CD8-positive, alpha-beta memory T cell (primary cell): ENCODE measurements at places on chromosomes 13 and 19. TPM values are rescaled to one million over a fixed set of nuclear protein-coding genes. Genes with fewer than 3 reads are reported as not detected.

The ACER1 gene
- 2.4 TPM for polyA plus RNA-seq

The PRR36 gene
- polyA plus RNA-seq: not detected

The CLDN10 gene
- not detected for polyA plus RNA-seq

The SPACA4 gene
- polyA plus RNA-seq: not detected

The SYNGR4 gene
- not detected for polyA plus RNA-seq

The DPF1 gene
- polyA plus RNA-seq: not detected

The SULT2A1 gene
- polyA plus RNA-seq: not detected

The DZIP1 gene
- not detected for polyA plus RNA-seq

GRCh38 chr13:94327318-94327717, 152.2 kb downstream of the DCT start:
- DNase-seq: peak; percentile 29
- H3K27ac ChIP-seq: no peak overlapping the region
- no peaks in the 10 kb centered on the region for H3K36me3 ChIP-seq
- peaks cover 3% of the 10 kb centered on the region for H3K27me3 ChIP-seq
- peak overlapping the region; percentile 18 for H3K4me3 ChIP-seq

DNA sequence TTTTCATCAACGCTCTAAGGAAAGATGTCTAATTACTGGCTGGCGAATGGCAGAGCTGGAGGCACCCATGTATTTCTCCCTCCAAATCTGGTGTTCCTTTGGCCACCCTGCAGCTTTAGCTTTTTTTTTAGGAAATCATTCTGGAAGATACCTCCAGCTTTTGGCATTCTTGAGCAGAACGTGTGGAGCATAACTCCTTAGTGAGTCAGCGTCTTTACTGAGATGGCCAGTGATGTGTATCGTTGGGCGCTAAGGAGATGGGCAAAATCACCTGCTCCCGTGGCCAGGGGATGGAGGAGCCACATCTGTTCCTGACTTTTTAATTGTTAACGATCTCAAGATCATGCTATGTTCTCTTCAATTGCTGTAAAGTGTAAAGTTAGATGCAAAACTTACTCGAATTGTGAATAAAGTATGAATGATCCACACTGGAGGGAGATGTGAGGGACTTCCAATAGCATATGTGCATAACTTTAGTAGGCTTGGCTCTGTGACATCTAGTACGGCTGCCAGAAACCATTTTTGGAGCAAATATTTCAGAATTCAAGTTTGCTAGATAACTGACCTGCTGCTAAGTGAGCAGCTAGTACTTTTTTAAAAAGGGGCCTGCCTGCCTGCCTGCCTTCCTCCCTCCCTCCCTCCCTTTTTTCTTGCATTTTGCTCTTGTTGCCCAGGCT, 24.4 kb upstream of the C1QTNF9 start:
- H3K4me3 ChIP-seq: no peak overlapping the region
- no peak overlapping the region for H3K27ac ChIP-seq
- no peaks in the 10 kb centered on the region for H3K27me3 ChIP-seq
- H3K4me1 ChIP-seq: peaks cover under 1% of the 10 kb centered on the region

- peaks cover 8% of the 10 kb centered on the region for H3K36me3 ChIP-seq
- H3K27ac ChIP-seq: peak overlapping the region; percentile 72
Measured at GRCh38 chr19:12665671-12666264, 774 bp downstream of the MAN2B1 start.

DNA sequence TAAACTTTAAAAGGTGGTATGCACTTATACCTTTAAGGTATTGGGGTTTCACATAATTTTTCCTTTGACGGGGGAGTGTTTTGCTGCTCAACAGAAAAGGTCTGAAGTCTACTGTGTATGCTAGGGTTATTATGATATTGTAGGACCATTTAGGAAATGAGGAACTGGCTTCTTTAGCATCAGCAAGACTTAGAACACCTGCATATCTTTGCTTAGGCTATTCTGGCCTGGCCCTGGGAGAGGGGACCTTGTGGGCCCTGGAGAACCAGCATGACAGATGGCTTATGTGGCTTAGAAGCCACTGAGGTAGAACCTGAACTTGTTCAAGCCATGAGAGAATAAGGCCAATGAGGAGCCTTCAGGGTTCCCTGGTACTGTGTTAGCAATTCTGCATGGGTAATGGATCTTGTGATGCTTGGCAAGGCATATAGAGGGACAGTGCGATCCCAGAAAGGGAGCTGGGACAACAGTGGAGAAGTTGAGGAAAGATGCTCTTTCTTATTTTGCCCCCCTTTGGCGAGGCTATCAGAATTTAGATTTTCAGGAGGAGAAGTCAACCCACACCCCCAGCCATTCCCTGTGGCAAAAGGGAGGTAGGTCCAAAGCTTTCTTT, 4.3 kb downstream of the RGCC start:
- H3K27me3 ChIP-seq: no peaks in the 10 kb centered on the region
- no peak overlapping the region for H3K27ac ChIP-seq
- H3K4me1 ChIP-seq: peaks cover 81% of the 10 kb centered on the region
- peak overlapping the region; percentile 74 for H3K4me3 ChIP-seq

DNA sequence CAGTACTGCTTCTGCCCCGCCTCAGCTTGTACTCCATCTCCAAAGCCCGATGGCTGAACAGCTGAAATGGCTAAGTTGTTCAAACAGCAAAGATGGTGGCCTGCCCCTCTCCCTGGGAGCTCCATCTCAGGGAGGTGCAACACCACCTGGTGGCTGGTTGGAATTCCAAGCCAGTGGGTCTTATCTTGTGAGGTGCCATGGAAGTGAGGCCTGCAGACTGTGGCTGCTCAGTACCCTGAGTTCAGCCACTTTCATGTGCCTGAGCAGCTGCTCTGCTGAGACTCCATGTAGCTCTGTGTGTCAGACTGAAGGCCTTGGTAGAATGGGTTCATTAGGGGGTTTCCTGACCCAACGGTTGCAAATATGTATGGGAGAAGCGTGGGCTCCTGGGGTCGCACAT, 67.3 kb upstream of the SPRY2 start:
- no peaks in the 10 kb centered on the region for H3K4me1 ChIP-seq
- no peaks in the 10 kb centered on the region for H3K36me3 ChIP-seq
- H3K27ac ChIP-seq: no peak overlapping the region
- no peaks in the 10 kb centered on the region for H3K27me3 ChIP-seq
- no peak overlapping the region for H3K4me3 ChIP-seq
- DNase-seq: no peak

DNA sequence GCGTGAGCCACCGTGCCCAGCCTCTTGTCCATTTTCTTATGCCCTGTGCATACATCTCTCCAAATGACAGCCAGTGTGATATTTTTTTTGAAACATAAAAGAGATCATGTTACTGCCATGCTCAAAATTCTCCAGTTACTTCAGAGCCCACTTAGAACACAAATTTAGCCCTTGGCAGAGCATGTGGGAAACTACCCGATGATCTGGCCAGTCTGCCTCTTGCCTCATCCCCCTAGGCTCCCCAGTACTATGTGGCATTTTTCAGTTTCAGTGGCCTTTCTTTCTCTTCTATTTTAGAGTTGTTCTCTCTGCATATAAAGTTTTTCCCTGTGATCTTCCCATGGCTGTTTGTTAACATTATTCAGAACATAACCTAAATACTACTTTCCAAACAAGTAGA, 323.0 kb downstream of the GPC5 start:
- no peaks in the 10 kb centered on the region for H3K27me3 ChIP-seq
- H3K27ac ChIP-seq: no peak overlapping the region
- no peak for DNase-seq

DNA sequence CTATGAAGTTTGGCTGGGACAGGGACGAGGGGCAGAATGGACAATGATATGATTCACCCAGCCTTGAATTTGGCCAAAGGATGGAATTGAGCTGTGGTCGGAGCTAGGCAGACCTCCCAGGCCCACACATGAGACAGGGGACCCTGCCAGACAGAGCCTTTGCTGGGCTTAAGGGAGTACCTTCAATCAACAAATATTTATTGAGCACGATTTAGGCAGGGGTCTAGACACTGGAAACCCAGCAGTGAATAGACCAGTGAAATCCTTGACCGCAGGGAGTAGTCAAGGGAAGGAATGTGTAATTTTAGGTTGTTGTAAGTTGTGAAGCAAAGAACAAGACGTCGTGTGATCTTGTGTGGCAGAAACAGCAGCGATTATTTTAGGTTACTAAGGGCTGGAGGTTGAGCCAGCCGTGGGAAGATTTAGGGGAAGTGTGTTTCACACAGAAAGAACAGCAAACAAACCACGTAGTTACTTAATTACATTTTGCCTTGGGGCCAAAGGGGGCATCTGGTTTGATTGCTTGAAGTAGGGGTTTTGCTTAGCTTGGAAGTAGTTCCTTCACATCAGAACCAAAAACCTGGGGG, 16.9 kb upstream of the AP1M2 start:
- peak; percentile 74 for DNase-seq
- peak overlapping the region; percentile 89 for H3K27ac ChIP-seq
- no peaks in the 10 kb centered on the region for H3K27me3 ChIP-seq
- peaks cover 22% of the 10 kb centered on the region for H3K4me1 ChIP-seq
- H3K4me3 ChIP-seq: peak overlapping the region; percentile 84

DNA sequence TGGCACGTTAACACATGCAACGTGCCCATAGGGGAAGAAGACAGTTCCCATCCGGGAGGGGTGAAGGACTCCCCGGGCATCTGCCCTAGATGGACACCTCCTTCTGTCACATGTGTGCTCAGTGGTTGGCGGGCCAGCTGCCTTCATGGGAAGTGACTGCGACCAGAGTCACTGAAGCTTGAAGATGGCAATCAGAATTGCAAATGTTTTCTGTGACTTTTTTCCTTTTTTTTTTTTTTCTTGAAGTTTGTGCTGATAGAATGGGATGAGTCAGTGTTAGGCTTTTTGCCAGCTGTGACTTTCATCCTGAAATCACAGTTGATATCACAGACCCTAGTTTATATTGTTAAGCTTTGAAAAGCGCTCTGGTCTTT, 109.2 kb upstream of the MCF2L start:
- H3K4me3 ChIP-seq: no peak overlapping the region
- peaks cover under 1% of the 10 kb centered on the region for H3K36me3 ChIP-seq
- no peaks in the 10 kb centered on the region for H3K4me1 ChIP-seq
- no peaks in the 10 kb centered on the region for H3K27me3 ChIP-seq
- no peak for DNase-seq

DNA sequence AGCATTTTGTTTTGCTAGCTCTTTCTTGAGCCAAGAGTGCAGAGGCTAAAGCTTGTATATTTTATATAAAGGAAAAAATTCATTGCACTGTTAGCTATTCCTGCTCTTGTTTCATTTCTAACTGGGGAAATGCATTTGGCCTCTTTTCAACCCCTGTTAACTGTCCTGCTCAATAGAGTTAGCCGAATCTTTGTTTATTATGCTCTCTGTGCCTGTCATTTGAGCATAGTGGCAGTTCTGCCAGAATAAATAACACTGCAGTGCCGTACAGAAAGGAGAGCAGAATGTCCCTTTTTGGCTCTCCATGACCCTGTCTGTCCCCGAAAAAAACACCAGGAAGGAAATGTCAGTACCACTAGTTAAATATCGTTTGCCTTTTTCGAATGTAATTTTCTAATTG, 350.8 kb downstream of the MYO16 start:
- H3K4me3 ChIP-seq: no peak overlapping the region
- H3K27me3 ChIP-seq: no peaks in the 10 kb centered on the region
- no peaks in the 10 kb centered on the region for H3K36me3 ChIP-seq
- H3K27ac ChIP-seq: no peak overlapping the region
- no peaks in the 10 kb centered on the region for H3K4me1 ChIP-seq

DNA sequence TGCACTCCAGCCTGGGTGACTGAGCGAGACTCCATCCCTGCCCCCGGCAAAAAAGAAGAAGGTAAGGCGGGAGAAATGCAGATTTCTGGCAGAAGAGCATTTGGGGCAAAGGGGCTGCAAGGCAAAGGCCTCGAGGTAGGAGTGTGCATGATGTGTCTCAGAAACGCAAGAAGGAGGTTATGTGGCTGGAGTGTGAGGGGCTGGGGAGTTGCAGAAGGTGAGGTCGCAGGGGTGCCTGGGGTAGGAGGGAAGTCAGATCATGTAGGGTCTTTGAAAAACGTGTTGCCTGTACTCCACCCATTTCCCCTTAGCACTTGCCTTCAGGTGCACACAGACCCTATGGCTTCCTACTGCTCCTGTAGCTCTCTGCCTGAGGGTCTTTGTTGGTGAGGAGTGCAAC, 29.9 kb downstream of the KCTD15 start:
- H3K4me3 ChIP-seq: no peak overlapping the region
- no peak for DNase-seq
- no peaks in the 10 kb centered on the region for H3K4me1 ChIP-seq
- H3K27me3 ChIP-seq: no peaks in the 10 kb centered on the region
- H3K27ac ChIP-seq: no peak overlapping the region
